ENCODE measurements at places on chromosomes 6 and 20.

DNA sequence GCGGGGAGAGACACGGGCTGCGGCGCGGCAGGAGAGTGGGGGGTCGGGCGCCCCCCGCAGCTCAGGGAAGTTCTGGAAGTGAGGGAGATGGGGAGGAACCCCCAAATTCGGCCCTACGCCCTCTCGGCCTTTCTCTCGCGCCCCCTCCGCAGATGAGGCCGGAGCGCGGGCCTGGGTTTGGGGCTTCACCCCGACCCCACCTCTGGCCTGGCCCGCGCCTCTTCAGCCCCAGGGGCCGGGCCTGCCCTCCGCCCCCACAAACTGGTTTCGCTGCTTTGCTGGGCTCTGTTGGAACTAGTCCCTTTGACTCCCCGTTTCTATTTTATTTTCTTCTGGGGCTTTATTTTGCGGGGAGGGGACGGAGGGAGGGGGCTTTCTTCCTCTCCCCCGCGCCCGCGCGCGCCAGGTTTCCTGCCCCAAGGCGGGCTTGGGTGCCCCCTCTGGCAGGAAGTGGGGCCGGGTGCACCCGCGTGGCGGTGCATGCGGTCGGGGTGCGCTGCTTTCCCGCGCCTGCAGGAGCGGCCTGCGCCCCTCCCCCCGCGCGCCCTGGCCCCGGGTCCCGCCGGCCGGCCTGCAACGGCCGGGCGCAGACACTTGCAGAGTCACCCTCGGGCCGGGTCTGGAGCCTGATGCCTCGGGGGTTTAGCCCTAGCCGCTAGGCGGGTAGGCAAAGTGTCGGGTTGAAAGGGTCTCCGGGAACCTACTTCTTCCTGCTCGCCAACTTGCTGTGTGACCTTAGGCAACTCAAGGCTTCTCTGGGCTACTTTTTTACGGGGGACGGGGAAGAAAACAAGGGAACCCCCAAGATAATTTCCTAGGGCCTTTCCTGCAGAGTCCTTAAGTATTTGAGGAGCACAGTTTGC, 1.3 kb downstream of the HMGA1 start:
- ATAC-seq = peak; percentile 24

- ATAC-seq = no peak
Observed at GRCh38 chr6:105769987-105770386, 316.1 kb upstream of the PRDM1 start.

- ATAC-seq = no peak
Observed at GRCh38 chr20:1060985-1061384, 57.4 kb upstream of the PSMF1 start.

GRCh38 chr6:148934961-148935360, 188.1 kb downstream of the UST start:
- ATAC-seq = no peak

DNA sequence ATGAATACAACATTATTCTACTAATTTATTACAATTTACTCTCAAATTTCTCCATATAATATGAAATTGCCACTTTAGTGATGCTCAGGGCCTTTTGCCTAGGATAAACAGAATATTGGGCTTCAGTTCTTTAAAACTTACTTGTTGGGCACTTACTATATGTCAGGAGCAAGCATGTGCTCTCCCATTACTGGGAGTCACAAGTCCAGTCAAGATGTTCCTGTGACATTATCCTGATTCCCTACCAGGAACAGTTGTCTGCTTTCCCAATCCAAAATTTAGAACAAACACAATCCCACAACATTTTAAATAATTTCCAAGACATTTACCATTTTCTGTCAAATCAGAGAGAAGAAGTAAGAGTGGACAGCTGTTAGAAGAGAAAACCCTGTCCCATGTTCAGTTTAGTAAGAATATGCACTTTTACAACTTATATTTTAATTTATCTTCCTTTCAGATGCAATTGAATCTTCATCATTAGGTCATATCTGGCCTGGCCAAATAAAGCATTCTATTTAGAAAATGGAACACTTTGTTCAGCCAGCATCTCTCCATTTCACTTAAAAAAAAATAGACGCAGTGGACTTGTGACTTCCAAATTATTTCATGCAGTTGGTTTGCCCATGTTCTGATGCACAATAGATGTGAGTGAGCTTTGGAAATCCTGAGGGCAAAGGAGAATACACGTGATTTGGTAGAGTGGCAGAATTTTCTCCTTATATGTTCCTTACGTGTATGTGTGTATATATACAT, 159.8 kb downstream of the CLIC5 start:
- ATAC-seq = no peak

DNA sequence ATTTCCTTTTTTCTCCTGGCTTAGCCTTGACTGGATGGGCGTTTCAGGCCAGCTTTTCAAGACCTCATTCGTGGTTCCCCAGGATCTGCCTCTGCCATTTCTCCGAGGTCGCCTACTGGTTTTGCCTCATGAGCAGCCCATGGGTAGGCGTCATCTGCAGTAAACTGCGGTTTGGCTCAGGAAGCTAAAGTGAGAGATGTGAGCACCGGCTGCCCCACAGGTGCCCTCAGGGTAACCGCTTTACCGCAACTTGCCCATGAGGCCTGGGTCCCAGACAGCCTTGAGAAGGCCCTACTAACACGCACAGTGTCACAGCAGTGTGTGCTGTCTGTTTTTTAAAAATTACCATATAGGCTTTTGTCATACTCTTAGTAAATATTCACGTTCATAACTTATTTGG, 53.4 kb upstream of the TBXT start:
- peak; percentile 66 for ATAC-seq
